ENCODE measurements at places on chromosomes 12 and 14.

DNA sequence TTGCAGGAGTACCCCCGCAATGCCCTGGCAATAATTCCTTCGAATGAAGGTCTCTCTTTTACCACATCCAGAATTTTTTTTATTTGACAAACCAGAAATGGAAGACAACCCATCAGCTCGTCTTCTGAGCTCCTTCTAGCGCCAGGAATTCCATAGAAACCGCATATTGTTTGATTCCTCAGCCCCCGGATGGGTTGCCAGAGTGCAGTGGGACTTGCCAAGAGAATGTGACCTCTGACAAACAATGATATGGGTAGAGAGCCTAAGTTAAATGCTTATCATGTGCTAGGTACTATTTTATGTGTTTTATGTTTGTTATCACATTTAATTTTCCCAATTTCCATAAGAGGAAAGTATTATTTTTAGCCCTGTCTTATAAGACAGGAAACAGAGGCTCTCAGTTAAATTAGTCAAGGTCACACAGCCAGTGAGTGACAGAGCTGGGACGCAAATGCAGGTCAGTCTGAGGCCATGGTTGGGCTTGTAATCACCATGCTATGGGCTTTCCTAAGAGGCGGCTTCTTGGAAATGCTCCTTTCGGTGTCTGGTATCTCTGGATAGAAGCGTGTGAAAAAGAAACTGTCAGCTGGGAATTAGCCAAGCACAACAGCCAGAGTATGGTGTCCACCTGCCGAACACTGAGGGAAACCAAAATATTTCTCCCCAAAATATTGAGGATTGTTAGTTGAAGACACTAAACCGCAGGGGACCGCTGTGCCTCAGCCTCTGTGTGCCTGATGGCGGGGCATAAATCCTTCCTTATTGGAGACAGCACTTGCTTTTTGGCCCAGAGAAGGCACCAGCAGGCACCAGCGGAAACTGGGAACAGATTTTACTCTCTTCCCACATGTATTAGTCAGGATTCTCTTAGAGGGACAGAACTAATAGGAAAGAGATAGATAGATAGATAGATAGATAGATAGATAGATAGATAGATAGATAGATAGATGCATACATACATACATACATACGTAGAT is 29.4 kb upstream of the ETFBKMT start:
- DNase-seq = no peak

DNA sequence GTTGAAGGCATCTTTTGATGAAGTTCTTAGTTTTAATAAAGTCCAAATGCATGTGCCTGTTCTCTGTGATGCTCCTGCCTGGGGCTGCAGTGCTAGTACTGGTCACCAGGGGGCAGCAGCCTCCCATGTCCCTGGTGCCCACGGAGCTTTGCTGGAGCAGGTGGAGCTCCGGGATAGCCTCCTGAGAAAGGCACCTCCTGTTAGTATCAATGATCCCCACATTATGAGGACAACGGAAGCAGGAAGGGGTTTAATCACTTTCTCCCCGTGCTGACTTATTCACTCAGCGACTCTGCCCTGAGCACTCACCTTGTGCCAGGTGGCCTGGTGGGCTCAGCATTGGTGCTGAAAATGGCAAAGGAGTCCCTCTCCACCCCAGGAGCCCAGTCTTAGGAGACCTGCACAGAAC is 123.0 kb upstream of the PZP start:
- peak; percentile 62 for DNase-seq

GRCh38 chr12:126061777-126062176 is 996.5 kb downstream of the AACS start:
- no peak for DNase-seq

DNA sequence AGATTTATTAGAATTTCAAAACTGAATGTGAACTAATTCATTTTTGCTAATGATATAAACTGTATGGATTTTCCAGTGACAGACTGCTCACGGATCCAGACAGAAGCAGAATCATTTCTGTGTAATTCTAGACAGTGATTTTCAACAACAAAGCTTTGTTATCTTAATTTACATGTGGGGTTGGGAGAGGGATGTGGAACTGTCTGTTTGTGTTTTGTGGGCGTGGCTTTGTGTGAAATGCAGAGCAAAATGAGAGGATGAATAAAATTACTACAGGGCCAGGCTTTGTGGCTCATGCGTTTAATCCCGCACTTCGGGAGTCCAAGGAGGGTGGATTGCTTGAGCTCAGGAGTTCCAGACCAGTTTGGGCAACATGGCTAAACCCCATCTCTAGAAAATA is 834.7 kb downstream of the GALC start:
- no peak for DNase-seq

DNA sequence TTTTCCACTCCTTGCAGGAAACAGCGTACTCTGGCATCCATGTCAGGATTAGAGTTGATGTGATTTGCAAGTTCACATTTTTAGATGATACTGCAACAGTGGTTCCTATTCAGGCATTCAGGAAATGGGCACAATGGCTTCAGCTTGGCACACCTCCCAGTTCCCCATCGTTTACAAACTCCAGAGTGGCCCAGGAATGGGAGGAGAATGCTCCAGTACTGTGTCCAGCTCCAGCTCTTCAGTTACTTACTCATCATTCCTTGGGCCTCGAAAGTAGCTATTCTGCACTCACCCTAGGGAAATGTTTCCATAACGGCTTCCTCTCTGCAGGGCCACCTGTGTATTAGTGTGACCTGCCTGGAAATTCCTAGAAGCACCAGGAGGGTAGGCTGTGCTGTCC is 239.7 kb upstream of the RGS6 start:
- DNase-seq = no peak

DNA sequence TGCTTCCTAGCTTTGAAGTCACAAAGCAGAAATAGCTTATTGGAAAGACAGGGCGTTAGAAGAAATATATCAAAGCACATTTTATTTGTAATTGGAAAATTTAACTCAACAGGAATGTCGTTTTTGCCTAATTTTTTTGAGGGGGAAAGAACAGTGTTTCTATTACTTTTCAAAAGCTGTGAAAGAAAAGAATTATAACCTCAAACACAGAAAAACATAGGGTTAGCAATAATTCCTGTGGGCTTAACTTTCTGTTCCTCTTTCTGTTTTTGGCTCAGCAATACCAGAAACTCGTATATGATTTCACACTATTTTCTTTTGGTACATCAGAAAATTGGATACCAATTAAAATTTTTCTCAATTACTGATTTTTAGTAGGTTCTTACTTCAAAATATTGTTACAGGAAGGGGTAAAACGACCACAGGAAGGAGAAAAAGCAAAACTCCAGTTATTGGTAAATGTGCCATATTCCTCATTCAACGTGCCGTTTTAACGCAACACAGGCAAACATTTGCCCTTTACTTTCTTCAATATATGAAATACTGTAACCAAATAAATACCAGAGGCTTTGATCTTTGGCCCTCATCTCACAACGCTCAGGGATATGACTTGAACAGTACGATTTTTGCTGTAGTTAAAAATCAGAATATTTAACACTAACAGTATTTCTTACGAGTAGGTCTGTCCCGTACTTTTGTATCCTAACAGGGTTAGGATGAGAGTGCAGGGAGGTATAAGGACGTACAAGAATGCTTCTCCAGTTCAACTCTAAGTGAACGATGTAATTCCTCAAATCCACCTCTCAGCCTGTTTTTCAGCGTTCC is 1.3 kb upstream of the RNU6-7 start:
- DNase-seq = no peak

GRCh38 chr14:92540472-92541048 is 27.0 kb downstream of the RIN3 start:
- no peak for DNase-seq

GRCh38 chr12:69851976-69852375 is 26.9 kb downstream of the MYRFL start:
- DNase-seq = no peak

DNA sequence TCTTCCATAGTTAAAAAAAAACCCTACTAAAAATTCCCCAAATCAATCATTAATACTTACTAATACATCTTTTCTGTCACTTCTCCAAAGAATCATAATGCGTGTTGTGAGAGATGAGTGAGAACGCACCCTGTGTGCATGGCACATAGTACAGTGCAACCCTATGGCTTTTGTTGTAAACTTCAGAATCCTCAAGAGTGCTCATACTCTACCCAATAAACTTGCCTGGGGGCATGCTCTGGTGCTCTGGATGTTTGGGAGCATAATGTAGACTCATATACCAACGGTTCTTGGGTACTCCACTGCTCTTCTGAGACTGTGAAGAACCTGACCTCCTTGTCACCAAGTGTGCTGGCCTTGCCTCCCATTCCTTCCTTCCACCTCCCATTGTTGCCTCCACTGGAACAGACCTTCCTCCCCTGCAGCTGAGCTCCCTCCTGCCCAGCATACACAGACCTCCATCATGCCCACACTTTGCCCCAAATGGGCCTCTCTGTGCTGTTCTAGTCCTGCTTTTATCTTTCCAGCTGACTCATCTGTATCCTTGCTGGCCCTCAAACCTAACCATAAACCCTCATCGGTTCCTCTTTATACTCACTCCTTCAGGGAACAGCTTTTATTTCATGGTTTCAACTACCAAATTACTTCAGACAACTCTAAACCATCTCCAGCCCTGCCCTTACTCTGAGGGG is 8.9 kb downstream of the DCP1B start:
- DNase-seq = no peak

DNA sequence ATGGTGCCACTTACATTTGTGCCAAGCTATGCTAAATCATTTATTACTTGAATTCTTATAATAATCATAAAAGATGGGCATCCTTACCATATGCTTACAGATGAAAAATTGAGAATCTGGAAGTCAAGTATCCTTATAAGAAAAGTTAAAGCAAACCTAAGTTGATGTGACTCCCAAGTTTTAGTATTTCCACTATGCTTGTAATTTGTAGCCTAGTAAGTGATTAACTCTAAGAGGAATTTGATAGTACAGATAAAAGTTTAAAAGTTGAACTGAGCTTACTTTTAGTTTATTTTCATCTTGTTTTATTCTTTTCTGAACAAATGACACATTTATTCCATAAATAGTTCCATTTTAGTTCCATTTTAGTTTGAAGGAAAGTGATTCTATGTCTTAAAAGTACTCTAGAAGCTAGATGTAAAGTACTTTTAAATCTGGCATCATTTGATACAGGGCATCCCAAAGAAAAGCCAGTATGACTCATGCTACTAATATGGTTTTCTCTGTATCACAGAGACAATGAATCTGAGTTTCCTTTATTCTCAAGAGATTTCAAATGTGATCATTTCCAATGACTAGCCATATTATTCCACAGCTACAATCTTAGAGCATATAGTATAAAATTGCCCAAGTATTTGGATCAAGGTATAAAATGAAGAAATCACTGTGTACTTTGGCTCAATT is 596.0 kb downstream of the SLC16A7 start:
- no peak for DNase-seq

DNA sequence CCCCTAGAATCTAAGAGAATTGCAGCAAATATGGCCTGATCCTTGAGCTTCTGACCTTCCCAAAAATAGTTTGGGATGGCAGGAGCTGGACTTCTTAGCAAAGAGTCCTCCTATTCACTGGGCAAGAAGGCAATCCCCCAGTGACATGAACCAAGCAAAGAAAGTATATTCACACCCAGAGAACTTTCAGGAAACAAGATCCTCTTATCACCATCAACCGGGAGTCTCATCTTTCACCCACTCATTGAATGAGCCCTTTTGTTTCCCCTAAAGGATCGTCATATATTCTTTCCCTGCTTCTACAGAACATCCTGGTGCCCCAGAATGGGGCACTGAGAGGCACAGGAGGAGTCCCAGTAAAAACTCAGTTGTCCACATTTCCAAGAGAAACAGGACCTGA is 19.7 kb downstream of the SPTB start:
- no peak for DNase-seq

GRCh38 chr12:14695715-14696141 is 671 bp downstream of the GUCY2C start:
- DNase-seq = no peak

DNA sequence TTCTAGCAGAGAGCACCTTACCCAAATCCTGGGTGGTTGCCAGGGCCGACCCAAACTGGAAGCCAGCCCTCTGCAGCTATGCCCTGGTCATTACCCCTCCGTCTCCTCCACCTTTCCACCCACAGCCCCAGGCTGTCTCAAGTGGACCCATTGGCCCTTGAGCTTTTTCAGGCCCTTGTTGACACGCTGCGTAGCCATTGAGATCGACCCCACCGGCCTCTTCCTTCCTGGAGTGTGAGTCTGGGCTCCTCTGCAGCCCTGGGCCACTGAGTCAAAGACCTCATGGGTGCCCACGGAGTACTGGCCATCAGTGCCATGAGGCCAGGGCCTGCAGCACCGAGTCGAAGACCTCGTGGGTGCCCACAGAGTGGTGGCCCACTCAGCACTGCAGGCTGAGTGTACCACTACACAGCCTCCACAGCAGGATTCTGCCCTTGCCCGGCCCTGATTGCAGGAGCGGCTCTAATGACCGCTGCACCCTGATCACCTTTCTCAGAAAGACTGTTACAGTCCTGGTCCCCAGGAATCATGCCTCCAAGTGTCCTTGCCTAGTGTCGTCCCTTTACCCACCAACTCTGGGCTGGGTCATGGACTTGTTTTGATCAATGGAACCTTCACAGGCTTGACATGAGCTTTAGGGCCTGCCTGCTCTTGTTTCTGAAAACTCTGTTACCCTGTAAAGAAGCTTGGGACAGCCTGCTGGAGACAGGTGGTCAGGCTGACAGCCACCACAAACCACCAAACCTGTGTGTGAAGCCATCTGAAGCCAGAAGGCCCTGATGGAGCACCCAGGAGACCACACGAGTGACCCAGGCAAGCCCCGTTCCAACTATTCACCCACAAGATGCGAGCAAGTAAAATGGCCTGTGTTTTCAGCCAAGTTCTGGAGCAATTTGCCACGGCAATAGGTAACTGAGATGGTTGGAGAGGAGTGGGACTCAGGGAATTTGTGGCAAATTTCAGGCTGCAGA is 39.6 kb upstream of the TRAF3 start:
- DNase-seq = no peak

GRCh38 chr12:108665608-108666202 is 32.0 kb upstream of the SELPLG start:
- DNase-seq = no peak

DNA sequence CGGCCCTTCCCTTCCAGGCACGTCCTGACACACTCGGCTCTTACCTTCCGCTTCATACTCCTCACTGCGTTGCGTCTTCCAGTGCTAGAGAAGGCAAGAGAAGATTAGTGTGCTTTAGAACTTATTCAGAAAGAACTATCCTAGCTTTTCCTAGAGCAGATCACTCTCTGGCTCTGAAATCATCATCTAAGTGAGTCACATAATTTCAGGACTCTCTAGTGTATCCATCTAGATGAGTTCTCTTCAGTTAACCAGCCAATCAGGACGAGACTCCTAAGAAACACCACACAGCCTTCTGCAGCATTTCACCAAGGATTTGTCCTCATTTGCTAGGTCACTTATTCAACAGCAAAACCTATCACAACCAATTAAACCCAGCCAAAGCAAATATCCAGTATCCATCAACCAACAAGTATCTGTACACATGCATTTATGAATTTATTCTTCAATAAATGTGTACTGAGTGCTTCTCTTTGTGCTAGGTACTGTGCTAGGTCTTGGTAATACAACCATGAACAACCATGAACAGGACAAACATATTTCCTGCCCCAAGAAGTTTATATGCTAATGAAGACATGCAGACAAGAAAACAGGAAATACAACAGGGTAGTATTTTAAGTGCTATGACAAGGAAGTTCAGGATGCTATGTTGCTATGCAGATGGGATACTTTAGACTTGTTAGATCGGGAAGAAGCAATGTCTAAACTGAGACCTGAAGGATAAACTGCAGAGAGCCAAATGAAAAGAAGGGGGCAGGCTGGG is 52.1 kb downstream of the NIN start:
- DNase-seq = no peak

GRCh38 chr14:104586832-104587620 is 7.5 kb downstream of the C14orf180 start:
- DNase-seq = no peak
